T-helper 17 cell (primary cell): ENCODE measurements at places on chromosomes 12 and 14. TPM values are rescaled to one million over a fixed set of nuclear protein-coding genes. Genes with fewer than 3 reads are reported as not detected.

DNA sequence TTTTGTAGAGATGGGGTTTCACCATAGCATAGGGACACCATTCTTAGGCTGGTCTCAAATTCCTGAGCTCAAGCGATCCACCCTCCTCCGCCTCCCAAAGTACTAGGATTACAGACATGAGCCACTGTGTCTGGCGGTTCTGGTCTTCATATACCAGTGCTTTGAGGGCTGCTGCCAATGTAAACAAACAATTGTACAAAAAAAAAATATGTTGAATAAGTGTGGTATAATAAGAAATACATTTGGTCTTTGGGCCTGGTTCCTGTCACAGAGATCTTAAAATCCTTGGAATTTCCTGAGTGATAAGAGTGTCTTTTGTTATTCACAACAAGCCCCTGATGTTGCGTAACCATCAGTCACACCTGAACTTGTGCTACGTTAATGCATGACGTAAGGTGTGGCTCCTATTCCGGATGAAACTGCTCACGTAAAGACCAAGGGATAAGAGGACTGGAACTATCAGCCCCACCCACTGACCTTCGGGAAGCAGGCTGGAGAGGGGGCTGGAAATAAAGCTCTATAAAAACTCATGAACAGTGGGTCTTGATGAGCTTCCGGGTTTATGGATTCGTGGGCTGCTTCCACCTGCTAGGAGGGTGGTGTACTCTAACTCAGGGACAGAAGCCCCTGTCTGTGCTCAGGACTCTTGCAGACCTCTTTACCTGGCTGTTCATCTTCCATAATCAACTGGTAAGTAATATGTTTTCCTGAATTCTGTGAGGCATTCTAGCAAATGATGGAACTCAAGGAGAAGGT lies 16.5 kb upstream of the RIMKLB start:
- H3K4me3 ChIP-seq = no peak overlapping the region
- no peak overlapping the region for H3K27ac ChIP-seq
- no peaks in the 10 kb centered on the region for H3K36me3 ChIP-seq
- no peak for DNase-seq
- H3K27me3 ChIP-seq = peaks cover 22% of the 10 kb centered on the region

GRCh38 chr12:75759842-75760572 lies 248.6 kb upstream of the KRR1 start:
- H3K36me3 ChIP-seq = no peaks in the 10 kb centered on the region
- no peak overlapping the region for H3K4me3 ChIP-seq
- peaks cover 3% of the 10 kb centered on the region for H3K4me1 ChIP-seq
- no peaks in the 10 kb centered on the region for H3K27me3 ChIP-seq
- DNase-seq = no peak

- peak overlapping the region; percentile 28 for H3K4me3 ChIP-seq
- H3K36me3 ChIP-seq = no peaks in the 10 kb centered on the region
- DNase-seq = no peak
- H3K4me1 ChIP-seq = peaks cover 17% of the 10 kb centered on the region
- no peaks in the 10 kb centered on the region for H3K27me3 ChIP-seq
Observed at GRCh38 chr14:97777622-97778355, 980.6 kb downstream of the VRK1 start.

Gene ADAMTS20
- not detected for total RNA-seq

Gene ANKRD33
- not detected for total RNA-seq

DNA sequence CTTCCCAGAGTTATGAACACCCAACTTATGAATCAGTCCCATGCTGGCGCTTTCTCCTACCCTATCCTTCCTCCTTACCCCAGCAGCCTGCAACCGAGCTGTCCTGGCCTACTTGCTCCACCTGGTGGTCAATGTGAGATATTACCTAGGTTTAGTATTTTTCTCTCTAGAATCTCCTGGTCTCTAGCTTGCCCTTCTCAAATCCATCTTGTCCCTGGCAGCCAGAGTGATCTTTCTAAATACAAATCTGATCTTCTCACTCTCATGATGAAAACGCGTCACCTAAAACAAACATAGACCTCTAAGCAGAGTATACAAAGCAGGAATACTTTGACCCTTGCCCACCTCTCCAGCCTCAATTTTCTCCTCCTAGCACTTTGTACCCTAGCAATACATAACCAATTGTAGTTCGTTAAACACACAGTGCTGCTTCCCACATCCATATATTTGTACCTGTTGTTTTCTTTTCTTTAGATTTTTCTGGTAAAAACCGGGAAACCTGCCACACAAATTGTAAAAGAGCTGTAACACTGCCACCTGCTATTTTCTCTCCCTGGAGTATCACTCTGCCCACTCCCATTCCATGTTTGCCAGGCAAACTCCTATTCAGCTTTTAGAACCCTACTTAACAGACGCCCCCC lies 20.0 kb upstream of the TCP11L2 start:
- no peak for DNase-seq
- H3K4me1 ChIP-seq = peaks cover 17% of the 10 kb centered on the region
- H3K27ac ChIP-seq = peak overlapping the region; percentile 24
- H3K36me3 ChIP-seq = no peaks in the 10 kb centered on the region

- H3K4me3 ChIP-seq = no peak overlapping the region
- H3K36me3 ChIP-seq = peaks cover 14% of the 10 kb centered on the region
- peaks cover 40% of the 10 kb centered on the region for H3K4me1 ChIP-seq
- H3K27ac ChIP-seq = peak overlapping the region; percentile 91
- H3K27me3 ChIP-seq = no peaks in the 10 kb centered on the region
Observed at GRCh38 chr12:19507823-19508222, 68.5 kb downstream of the AEBP2 start.

Gene TSFM
- total RNA-seq = 17.9 TPM

GRCh38 chr14:105311838-105312237 lies 2.7 kb upstream of the PACS2 start:
- DNase-seq = no peak
- H3K27me3 ChIP-seq = no peaks in the 10 kb centered on the region
- H3K27ac ChIP-seq = no peak overlapping the region
- H3K4me1 ChIP-seq = peaks cover 13% of the 10 kb centered on the region
- H3K36me3 ChIP-seq = no peaks in the 10 kb centered on the region

DNA sequence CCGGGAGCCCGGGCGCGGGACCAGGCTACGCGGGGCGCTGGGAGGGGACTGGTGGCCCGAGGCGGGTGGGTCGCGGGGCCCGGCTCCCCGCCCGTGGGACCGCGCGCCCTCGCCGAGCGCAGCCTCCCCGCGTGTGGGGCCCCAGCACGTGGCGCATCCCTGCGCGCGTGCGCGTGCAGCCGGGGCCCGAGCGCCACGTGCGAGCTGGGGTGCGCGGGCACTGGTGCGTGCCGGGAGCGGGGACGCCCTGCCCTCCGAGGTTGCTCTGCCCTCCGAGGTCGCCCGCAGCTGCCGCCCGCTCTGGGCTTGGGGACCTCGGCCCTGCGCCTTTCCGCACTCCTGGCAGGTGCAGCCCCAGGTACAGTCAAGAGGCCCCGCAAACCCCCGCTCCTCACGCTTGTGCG lies 365 bp upstream of the CCDC88C start:
- peaks cover 9% of the 10 kb centered on the region for H3K36me3 ChIP-seq
- peak; percentile 67 for DNase-seq
- H3K27me3 ChIP-seq = no peaks in the 10 kb centered on the region
- H3K27ac ChIP-seq = peak overlapping the region; percentile 96
- peaks cover 35% of the 10 kb centered on the region for H3K4me1 ChIP-seq

Gene TRHDE
- not detected for total RNA-seq

DNA sequence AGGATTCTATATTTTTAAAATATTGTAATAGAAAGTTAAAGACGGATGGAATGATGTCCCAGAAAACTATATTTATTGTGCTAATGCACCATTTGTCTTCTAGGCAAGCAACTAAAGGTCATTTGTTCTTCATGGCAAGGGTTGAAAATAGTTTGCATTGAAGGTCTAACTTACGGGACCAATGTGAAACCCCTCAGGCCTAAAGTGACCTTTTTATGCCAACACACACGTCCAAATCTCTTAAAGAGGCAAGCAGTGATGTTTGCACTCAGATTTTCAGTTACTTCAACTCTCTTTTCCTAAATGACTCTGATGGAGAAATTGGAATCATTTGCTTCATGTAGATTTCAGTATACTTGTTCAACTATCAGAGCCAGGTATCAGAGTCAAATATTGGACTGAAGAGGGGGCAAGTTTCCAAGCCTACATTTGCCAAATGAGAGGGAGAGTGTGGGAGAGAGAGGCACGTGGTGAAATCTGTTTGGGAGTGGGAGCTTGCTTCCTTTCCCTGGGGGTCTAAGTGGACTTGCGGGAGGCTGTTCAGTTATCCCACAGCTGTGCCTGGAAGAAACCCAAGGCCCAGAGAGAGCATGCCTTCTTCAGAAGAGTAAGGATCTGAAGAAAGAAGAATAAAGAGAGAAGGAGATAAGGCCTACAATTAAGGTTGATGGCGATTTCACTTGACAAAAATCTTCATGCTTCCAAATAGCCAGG lies 459.8 kb downstream of the BCAT1 start:
- no peak overlapping the region for H3K27ac ChIP-seq
- H3K4me3 ChIP-seq = no peak overlapping the region
- no peak for DNase-seq
- no peaks in the 10 kb centered on the region for H3K4me1 ChIP-seq
- no peaks in the 10 kb centered on the region for H3K27me3 ChIP-seq
- H3K36me3 ChIP-seq = no peaks in the 10 kb centered on the region

Gene TM7SF3
- 24.3 TPM for total RNA-seq

DNA sequence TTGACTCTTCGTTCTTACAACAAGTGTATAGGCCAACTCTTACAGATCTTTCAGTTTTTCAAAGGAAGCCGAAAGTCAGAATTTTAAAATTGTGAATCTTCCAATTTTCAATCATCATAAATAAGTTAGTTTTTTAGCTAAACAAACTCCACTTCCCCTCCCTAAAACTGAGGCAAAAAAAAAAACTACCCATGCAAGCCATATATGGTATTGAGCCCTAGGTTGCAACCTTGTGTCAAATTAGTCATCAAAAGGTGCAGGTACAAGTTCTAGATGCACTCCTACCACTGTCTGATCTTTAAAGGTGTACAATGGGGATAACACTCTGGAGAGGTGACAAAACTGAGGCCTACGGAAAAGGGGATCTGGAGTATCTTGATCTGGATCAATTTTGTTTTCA lies 97.9 kb downstream of the PAWR start:
- no peak overlapping the region for H3K27ac ChIP-seq
- DNase-seq = no peak
- no peaks in the 10 kb centered on the region for H3K27me3 ChIP-seq
- no peaks in the 10 kb centered on the region for H3K4me1 ChIP-seq
- H3K4me3 ChIP-seq = no peak overlapping the region

DNA sequence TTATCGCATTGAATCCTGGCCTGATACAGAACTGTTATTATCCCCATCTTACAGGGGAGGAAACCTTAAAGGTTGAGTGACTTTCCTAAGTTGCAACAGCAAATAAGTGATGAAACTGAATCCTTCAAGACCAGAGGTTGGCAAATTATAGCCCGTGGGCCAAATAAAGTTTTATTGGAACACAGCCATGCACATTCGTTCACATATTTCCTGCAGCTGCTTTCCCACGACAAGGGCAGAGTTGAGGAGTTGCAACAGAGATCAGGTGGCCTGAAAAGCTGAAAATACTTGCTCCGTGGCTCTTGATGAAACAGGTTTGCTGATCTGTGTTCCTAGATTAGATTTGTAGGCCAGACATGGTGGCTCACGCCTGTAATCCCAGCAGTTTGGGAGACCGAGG lies 126.7 kb downstream of the PHETA1 start:
- DNase-seq = no peak
- H3K4me1 ChIP-seq = no peaks in the 10 kb centered on the region
- no peak overlapping the region for H3K4me3 ChIP-seq
- peaks cover 36% of the 10 kb centered on the region for H3K27me3 ChIP-seq
- H3K36me3 ChIP-seq = peaks cover 2% of the 10 kb centered on the region
- H3K27ac ChIP-seq = no peak overlapping the region

DNA sequence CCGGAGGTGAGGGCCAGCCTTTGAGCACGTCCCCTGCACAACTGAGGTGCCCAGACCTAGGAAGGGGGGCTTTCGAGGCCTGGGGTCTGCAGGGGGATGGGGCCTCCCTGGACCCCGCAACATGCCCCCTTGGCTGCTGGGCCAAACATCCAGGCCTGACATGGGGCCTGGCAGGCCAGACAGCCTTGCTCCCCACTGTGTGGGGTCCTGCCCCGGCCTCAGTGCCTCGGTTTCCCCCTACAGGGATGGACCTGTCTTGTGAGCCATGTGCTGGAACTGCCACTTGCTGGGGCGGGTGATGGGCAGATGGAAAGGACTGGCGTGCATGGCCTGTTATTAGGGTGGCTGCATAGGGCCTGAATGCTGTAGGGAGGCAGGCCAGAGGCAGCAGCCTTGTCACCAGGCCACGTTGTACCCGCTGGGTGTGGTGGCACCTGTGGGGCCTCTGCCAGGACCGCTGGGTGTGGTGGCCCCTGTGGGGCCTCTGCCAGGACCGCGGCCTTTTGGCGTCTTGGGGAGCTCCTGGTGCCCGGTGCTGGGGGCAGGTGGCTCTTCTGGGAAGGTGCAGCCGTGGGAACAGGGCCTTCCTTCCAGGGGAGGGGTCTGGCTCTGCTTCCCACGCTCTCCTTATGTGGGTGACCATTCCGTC lies 20.4 kb downstream of the ASPG start:
- no peaks in the 10 kb centered on the region for H3K36me3 ChIP-seq
- DNase-seq = no peak
- H3K4me3 ChIP-seq = no peak overlapping the region
- H3K4me1 ChIP-seq = peaks cover 3% of the 10 kb centered on the region

DNA sequence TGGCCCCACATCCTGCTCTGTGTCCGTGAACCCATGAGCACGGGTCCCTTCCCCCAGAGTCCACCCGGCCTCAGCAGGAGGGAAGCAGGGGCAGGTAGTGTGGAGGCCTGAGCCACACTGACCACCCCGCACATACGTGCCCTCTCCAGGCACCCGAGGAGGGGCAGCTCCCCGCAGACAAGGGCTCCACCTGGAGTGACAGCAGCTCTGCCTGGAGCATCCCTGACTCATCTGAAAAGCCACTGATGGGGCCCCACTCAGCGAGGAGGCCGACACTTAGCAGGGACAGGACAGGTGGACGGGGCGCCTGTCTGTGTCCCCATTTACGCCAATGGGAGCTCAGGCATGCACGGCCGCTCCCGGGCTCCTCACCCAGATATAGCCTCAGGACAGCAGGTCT lies 237.6 kb upstream of the SFSWAP start:
- H3K27me3 ChIP-seq = peaks cover 5% of the 10 kb centered on the region
- H3K27ac ChIP-seq = no peak overlapping the region
- DNase-seq = no peak
- peaks cover 2% of the 10 kb centered on the region for H3K4me1 ChIP-seq
- H3K36me3 ChIP-seq = no peaks in the 10 kb centered on the region
- no peak overlapping the region for H3K4me3 ChIP-seq

- H3K36me3 ChIP-seq = no peaks in the 10 kb centered on the region
- no peak overlapping the region for H3K27ac ChIP-seq
- DNase-seq = no peak
Observed at GRCh38 chr14:22185191-22185590, 403.8 kb downstream of the DAD1 start.

- peaks cover 4% of the 10 kb centered on the region for H3K36me3 ChIP-seq
- no peaks in the 10 kb centered on the region for H3K27me3 ChIP-seq
- H3K4me3 ChIP-seq = no peak overlapping the region
- no peak overlapping the region for H3K27ac ChIP-seq
- no peaks in the 10 kb centered on the region for H3K4me1 ChIP-seq
- no peak for DNase-seq
Observed at GRCh38 chr14:85688006-85688405, 158.1 kb downstream of the FLRT2 start.

- no peak overlapping the region for H3K4me3 ChIP-seq
- H3K36me3 ChIP-seq = no peaks in the 10 kb centered on the region
- H3K27me3 ChIP-seq = no peaks in the 10 kb centered on the region
- no peak for DNase-seq
Observed at GRCh38 chr14:46344327-46344937, 307.1 kb downstream of the RPL10L start.

GRCh38 chr12:42216737-42217136 lies 21.3 kb downstream of the YAF2 start:
- H3K4me1 ChIP-seq = peaks cover 34% of the 10 kb centered on the region
- H3K4me3 ChIP-seq = no peak overlapping the region
- H3K27me3 ChIP-seq = no peaks in the 10 kb centered on the region
- no peak for DNase-seq
- peaks cover 10% of the 10 kb centered on the region for H3K36me3 ChIP-seq
- peak overlapping the region; percentile 1 for H3K27ac ChIP-seq
